ENCODE measurements at places on chromosomes 3 and 15. TPM values are rescaled to one million over a fixed set of nuclear protein-coding genes. Genes with fewer than 3 reads are reported as not detected.

DNA sequence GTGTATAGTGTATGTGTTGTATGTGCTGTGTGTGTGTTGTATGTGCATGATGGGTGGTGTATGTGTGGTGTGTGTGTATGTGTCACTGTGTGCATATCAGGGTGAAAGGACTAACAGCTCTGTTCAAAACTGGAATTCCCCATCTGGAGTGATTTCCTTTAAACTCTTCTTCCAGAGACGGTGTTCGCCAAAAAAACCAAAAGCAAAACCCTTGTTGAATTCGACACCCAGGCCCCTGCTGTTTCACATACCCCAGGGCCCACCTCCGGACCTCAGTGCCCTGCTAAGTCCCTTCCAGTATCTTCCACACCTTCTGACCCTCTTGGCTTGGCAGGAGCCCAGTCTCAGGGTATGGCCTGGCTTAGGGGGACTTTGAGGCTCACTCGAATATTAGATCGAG, 44.9 kb upstream of the SEC13 start:
- no peak for DNase-seq

- DNase-seq: no peak
Measured at GRCh38 chr3:112757197-112757596, 89.5 kb downstream of the CD200R1L start.

DNA sequence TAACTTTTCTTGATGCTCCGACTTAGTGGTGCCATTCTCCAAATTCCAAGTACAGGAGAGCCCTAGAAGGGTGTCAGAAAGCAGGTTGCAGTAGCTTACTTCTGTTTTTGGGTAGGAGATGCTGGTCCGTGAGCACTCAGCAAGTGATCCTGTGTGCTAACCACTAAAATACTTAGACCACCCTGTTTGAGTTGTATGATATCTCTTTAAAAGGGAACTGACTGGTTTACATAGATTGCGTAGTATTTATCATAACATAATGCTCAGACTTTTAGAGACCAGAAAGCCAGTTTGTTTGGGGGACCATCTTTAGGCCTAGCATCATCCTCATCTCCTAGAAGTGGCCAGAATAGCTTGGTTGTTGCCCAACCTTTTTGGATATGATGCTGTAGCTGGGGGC, 26.7 kb downstream of the CTDSPL start:
- DNase-seq: no peak

LTK gene
- 0.73 TPM for total RNA-seq

- no peak for DNase-seq
Measured at GRCh38 chr3:102224171-102224570, 210.6 kb upstream of the ZPLD1 start.

DNA sequence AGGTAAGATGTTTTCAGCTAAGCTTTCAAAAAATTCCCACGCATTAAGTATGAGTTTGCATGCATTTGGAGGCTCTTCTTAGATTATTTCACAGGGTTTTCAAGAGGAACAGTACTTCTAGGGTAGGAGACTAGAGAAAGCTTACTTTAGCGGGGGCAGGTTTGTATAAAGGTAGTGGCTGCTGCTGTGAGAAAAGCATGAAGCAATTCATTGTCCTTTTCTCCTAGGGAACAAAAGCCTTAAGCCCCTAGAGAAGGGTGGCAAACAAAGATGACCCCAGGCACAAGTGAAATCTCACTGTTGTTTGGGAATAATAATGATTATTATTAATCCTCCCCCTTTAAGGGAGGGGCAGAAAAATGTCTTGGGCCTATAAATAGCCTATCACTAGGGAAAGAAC, 310.7 kb downstream of the DIPK2A start:
- DNase-seq: no peak

- DNase-seq: no peak
Measured at GRCh38 chr3:168738527-168739325, 643.0 kb upstream of the GOLIM4 start.

Measured in ureter (tissue), 1 donor.